ENCODE measurements at places on chromosomes 6 and 20. TPM values are rescaled to one million over a fixed set of nuclear protein-coding genes. Genes with fewer than 3 reads are reported as not detected.

Gene C6orf89
- total RNA-seq: 22.4 TPM

Gene ASCC3
- total RNA-seq: 60.2 TPM

DNA sequence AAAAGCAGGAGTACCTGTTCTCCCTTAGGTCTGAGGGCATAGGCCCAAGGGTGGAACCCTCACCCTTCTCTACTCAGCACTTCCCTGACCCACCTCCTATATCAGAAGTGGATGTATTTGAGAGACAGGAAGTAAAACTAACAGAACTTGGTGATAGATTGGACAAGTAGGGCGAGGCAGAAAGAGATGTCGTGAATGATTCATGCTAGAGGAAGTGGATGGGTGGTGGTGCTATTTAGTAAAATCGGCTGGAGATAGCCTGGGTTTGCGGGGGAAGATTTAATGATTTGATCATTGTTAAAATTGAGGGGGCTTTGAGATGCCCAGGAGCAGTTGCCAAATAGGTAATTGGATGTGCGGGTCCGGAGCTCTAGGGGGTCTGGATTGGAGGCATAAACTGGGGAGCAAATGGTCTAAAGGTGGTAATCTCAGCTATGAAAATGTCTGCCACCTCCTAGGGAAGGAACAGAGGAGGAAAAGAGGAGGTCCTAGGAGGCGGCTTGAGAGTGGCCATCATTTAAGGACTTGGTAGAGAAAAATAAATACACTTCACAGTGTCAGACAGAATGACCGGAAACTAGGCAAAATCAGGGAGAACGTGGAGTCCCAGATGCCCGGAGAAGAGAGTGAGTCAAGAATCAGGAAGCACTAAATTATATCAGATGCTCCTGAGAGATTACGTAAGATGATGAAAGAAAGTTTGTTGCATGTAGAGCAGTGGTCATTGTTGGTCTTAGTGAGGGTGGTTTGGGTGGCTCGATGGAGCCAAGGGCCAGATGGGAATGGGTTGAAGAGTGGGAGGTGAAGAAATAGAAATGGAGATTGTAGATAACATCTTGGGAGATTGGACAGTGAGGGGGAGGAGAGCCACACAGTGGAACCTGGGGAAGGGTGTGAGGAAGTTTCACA lies 142.0 kb downstream of the CEP57L1 start:
- DNase-seq: no peak

DNA sequence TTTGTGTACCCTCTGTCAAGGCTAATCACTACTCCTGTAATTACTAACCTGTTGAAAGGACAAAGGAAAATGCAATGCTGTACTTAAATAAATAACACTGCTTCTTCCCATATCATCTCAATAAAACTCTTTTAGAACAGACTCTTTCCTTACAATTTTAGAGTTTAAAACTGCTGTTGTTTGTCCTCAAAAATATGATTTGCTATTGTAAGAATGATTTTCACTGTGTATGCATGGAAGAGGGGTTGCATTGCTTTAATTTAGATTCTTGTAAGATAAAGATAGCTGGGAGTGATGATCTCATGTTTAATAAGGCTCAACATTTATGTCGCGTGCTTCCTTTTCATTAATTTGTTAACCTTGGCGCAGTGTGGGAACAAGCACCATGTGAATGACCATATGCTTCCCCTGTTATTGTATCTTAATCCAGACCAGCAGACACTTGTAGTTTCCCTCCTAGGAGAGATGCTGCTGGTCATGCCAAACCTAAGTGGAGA lies 89.8 kb upstream of the ATXN1 start:
- no peak for DNase-seq

- no peak for DNase-seq
These were observed 68.2 kb downstream of the GCNT2 start for GRCh38 chr6:10589429-10589727.

Data from NCI-H460 (cell line).